ENCODE measurements at places on chromosomes 12 and 14.
A peak's percentile ranks its signal among the peaks of the same experiment; 100 is the strongest.

- no peak for DNase-seq
These were observed 99.3 kb downstream of the CACNA1C start for GRCh38 chr12:2152134-2152533.

DNA sequence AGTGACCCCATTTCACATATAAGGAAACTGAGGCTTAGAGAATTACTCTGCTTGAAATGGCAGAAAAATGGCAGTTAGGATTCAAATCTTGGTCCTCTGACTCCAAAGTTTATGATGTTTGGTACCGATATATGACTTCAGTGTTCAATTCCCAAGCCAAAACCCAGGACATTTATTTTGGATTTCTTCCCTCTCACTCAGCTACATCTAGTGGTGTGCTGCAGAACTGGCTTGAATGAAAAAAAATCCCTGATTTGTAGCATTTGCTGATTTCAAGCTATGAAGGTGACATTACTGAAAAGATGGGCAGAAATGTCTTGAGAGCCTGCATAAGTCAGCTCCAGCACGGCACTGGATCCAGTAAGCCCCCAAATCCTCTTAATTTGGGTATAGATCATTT is 106.4 kb downstream of the EFCAB11 start:
- DNase-seq = no peak

DNA sequence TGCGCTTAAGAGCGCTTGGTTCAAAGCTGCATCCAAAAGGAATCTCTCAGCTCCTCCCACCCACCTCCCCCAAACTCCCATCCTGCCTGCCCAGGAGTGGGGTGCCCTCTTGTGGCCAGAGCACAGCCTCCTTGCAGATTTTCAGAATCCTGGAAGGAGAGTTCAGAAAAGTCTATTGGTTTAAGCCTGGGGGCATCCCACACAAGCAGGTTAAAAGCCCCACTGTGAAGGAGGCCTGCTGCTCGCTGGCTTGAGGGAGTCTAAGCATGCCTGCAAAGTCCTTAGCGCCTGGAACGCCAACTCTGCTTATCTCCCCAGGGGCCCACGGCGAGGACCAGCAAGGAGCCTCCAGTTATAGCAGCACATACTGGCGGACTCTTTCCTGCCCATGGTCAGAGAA is 297.1 kb downstream of the KSR2 start:
- DNase-seq = no peak

GRCh38 chr12:75177997-75178396 is 31.6 kb downstream of the KCNC2 start:
- peak; percentile 93 for DNase-seq

GRCh38 chr14:37060496-37061260 is 111.7 kb downstream of the SLC25A21 start:
- no peak for DNase-seq

- no peak for DNase-seq
These were observed 220.1 kb downstream of the NAV3 start for GRCh38 chr12:78050790-78051189.

- no peak for DNase-seq
These were observed 209.7 kb downstream of the CACNA1C start for GRCh38 chr12:2262449-2262848.

Data from kidney epithelial cell (primary cell).